Activated naive CD4-positive, alpha-beta T cell treated with anti-CD3 and anti-CD28 coated beads for 36 hours (primary cell): ENCODE measurements at places on chromosomes 1 and 21. TPM values are rescaled to one million over a fixed set of nuclear protein-coding genes. Genes with fewer than 3 reads are reported as not detected.

GRCh38 chr1:164961715-164962114, 394.8 kb downstream of the LMX1A start:
- no peaks in the 10 kb centered on the region for H3K27me3 ChIP-seq
- H3K36me3 ChIP-seq, result no peaks in the 10 kb centered on the region
- no peak overlapping the region for H3K4me3 ChIP-seq
- no peak overlapping the region for H3K27ac ChIP-seq

VSIG8 gene
- not detected for total RNA-seq

DNA sequence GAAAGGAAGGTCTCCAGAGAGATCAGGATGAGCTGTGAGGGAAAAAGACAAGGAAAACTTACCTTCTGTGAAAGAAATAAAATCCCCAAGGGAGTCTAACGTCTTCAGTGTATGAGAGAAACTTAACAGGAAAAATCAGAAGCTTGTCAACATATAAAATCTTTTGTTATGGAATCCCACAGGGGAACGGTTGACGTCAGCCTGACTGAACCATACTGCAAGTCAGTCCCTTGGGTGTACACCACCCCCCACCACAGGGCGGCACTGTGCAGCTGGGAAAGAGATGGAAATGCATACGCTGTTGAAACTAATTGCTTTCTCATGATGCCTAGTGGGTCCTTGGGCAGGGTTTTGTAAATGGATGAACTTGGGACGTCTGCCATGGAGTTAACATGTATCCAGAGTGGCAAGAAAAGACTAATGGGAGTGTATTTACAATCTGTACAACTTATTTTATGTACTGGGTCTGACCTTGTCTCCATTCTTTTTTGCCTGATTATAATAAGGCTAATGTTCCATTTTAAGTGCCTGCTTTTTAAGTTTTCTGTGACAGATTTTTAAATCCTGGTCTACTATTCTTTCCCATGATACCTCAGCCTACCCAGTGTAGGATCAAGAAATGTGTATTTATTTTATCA, 22.7 kb downstream of the UTP25 start:
- H3K27me3 ChIP-seq, result no peaks in the 10 kb centered on the region
- H3K4me1 ChIP-seq, result no peaks in the 10 kb centered on the region
- peaks cover 20% of the 10 kb centered on the region for H3K36me3 ChIP-seq
- DNase-seq, result peak; percentile 59

CLDN19 gene
- total RNA-seq, result not detected

- H3K36me3 ChIP-seq, result peaks cover 2% of the 10 kb centered on the region
- peaks cover 39% of the 10 kb centered on the region for H3K4me1 ChIP-seq
- H3K4me3 ChIP-seq, result peak overlapping the region; percentile 91
- peak; percentile 86 for DNase-seq
These were observed 23.4 kb upstream of the RNF187 start for GRCh38 chr1:228463559-228464455.

DNA sequence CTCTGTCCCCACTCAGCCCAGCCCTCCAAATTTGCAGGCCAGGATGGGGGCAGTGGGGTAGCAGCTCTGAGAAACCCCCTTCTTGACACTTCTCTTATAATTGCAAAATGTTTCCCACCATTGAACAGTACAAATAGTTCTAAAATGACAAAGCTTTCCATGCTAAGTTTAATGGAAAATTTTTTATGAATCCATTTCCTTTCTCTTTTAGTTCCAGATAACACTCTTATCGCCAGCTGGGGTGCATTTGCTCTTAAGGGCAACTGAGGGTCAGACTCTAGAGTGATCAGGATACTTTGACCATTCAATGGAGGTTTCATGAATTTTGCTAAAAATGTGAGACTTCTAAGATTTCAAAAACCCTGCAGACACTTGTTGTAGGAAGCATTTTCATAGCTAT, 29.9 kb downstream of the PIK3C2B start:
- no peak overlapping the region for H3K4me3 ChIP-seq
- H3K4me1 ChIP-seq, result peaks cover 59% of the 10 kb centered on the region
- H3K36me3 ChIP-seq, result peaks cover 34% of the 10 kb centered on the region

LCE3E gene
- not detected for total RNA-seq

GRCh38 chr1:204623894-204624361, 61.6 kb downstream of the LRRN2 start:
- no peaks in the 10 kb centered on the region for H3K4me1 ChIP-seq
- no peaks in the 10 kb centered on the region for H3K36me3 ChIP-seq
- H3K27me3 ChIP-seq, result no peaks in the 10 kb centered on the region
- DNase-seq, result peak; percentile 25

RGS13 gene
- total RNA-seq, result not detected
